Left colon (tissue), 2 donors: ENCODE measurements at places on chromosomes 16 and 17.

DNA sequence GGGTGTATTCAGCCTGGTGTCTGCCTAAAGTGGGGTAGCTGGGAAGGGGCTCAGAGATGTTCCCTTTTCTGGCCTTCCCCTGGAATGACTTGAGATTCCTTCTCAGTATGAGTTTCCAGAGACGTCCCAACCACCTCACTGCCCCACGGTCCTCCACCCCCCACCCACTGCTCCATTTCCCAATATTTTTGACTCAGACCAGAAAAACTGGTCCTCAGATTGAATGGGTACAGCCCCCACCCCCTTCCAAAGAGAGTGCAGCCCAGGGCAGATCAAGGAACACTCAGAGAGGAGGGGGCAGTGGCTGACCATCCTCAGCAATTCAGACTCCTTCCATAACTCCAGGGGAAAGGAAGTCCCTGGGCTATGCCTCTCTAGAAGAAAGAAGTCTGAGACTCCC is 3.2 kb downstream of the ACLY start:
- no peak for DNase-seq

DNA sequence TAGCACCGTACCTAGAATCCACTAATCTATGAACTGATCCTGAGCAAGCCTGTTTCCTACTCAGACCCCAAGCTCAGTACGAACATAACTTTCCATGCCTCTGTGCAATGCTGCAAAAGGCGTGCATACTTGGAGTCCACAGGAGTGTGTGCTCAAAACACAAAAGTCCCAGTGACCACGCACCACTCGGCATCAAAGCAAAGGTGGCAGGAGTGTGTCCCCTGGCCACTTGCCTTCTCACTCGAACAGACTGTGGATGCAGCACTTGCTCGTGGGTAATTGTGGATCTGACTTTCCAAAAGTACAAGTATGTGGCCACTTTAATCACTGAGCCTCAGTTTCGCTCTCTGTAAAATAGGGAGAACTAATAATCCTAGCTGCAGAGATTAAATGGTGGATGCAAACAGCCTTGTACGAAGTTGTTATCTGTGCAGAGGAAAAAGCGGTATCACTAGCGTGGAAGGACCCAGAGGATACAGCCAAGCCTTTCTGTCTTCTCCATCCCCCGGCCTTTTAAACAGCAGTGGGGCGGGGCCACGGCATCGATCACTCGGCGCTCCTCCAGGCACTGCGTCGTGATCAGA is 311 bp upstream of the KDM8 start:
- DNase-seq = peak; percentile 95

DNA sequence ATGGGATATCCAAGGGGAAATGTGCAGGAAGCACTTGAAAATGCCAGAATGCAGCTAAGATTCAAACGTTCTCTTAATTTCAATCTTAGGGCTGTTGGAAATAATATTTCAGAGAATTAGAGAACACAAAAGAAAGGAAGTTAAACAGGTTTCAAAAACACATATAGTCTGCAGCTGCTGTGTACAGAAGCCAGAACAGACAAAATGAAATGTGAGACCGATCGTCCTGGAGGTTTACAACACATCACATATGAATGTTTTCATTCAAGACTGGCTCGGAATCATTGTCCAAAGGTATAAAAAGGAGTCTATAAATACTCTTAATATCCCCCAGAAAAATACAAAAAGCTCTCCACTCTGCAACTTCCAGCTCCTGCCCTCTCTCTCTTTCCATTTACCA is 14.3 kb downstream of the CYTH1 start:
- no peak for DNase-seq

- DNase-seq = no peak
Observed at GRCh38 chr17:82659886-82660285, 11.6 kb upstream of the WDR45B start.

DNA sequence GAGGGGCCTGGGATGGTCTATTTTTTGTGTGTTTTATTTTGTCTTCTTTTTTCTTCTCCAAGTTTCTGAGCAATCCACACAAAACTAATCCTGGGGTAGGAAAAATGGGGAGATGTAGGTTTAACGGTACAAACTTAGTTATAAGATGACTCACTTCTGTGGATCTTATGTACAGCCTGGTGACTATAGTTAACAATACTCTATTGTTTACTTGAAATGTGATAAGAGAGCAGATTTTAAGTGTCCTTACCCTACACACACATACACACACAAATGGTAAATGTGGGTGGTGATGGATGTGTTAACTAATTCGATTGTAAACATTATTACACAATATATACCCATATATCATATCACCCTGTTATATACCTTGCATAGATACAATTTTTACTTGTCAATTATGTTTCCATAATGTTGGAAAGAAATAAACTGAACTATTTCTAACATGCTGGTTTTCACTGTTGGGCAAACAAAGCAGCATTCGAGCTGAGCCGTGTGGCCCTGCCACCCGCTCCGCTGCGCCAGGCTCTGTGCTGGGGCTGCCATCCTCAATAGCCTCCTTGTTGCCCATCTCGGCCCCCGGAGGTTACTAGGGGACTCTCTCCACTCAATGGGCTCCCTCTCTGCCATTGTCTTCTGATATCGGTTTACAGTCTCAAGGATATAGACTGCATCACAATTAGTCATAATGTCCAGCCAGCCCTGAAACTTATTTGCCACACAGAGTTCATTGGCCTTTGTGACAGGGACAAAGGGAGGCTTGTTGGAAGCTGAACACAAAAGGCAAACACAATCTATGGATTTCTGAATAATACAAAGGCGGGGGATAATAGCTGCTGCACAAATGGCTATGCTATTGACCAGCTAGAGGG is 380.3 kb upstream of the MAF start:
- DNase-seq = no peak
